ENCODE measurements at places on chromosomes 3 and 15. TPM values are rescaled to one million over a fixed set of nuclear protein-coding genes. Genes with fewer than 3 reads are reported as not detected.

The MYO9A gene
- total RNA-seq = 18.4 TPM

The MYNN gene
- 23.8 TPM for total RNA-seq

The TBCCD1 gene
- total RNA-seq = 18.1 TPM

The IFT57 gene
- total RNA-seq = 64.8 TPM

The C3orf22 gene
- total RNA-seq = not detected

The STXBP5L gene
- not detected for total RNA-seq

The ABCC5 gene
- 7.2 TPM for total RNA-seq

The MUSTN1 gene
- total RNA-seq = 1.3 TPM

DNA sequence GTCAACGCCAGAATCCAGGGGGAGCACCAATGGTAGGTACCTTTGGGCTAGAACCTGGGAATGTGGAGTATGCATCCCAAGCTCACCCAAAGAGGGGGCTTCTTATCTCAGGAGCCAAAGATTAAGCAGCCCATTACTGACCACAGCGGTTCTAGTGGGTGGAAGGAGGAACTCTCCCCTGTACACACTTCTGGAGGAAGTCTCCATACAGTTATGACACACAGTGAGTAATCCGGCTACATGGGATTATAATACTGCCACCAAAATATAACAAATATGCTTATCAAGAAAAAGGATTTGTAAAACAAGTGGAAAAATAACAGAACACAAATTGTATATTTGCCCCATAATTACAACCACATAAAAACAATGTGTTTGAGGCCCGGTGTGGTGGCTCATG is 8.4 kb downstream of the MYO1E start:
- DNase-seq = no peak

DNA sequence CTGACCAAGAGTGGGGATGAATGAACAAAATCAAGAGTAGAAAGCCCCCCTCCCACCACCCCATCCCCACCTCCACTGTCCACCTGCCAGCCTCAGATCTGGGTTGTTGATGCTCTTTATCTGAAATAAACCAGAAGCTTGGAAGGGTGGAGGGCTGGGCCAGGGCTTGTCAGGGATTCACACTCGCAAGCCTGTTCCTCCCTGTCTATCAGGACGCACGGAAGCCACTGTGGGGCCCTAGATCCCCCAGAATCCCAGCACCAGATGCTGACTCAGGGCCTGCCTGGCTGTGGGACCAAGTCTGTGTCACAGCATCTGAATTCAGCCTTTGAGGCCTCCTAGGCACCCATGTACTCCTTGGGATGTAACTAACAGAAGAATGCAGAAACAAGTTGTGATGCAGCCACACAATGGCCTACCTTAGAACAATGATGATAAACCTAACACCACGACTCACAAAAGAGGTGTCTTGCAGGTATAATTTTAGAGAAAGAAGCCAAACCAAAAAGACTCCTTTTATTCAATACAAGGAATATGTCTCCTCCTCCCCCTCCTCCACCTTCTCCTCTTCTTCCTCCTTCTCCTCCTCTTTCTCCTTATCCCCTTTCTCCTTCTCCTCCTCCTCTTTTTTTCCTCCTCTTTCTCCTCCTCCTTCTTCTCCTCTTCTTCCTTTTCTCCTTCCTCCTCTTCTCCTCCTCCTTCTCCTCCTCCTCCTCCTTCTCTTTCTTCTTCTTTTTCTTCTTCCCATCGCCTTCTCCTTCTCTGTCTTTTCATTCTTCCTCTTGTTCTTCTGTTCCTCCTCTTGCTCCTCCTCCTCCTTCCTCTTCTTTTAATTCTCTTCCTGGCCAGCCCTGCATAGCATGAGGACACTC is 234.7 kb downstream of the PLCL2 start:
- no peak for DNase-seq

DNA sequence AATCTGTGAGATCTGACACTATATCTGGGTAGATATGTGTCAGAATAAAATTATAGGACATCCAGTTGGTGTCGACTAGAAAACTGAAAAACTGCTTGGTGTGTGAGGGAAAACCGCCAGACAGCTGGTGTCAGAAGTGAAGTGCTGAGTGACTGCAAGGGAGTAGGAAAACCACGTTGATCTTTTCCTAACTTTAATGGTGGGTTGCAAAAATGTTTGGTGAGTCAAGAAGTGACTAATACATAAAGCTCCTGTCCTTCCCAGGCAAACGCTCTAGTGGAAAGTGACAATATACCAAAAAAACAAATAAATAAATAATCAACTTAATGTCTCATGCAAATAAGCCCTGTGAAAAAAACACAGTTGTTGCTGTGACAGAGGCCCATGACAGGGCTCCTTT is 7.3 kb upstream of the CD96 start:
- DNase-seq = peak; percentile 85

DNA sequence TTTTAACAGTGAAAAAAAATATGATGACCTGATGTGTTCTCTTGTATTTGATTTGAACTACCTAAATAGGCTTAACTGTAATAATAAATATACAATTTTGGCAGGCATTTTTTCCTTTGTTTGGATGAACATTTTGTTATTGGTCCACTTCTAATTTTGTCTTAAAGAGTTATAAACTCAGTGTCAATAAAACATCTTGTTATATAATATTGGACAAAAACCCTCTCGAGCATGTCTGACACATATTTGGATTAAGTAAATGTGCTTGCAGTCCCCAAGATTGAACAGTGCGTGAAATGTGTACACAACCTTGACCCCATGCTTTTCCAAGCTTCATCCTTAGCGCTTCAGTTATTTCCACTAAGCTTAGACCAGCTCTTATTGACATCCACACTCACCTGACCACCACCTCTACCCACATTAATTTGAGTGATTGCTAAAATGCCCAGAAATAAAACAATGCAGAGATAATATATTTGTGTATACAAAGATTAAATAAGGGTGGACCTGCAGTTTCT is 131.7 kb upstream of the ZBED2 start:
- no peak for DNase-seq

- no peak for DNase-seq
Measured at GRCh38 chr15:75107516-75107907, 84.1 kb downstream of the PPCDC start.

GRCh38 chr15:58040150-58040549 is 25.4 kb downstream of the ALDH1A2 start:
- no peak for DNase-seq

- peak; percentile 65 for DNase-seq
Measured at GRCh38 chr15:64809649-64810496, 15.6 kb downstream of the PIF1 start.

GRCh38 chr3:59469948-59470723 is 420.3 kb upstream of the CFAP20DC start:
- peak; percentile 97 for DNase-seq

GRCh38 chr3:178856804-178857203 is 214.8 kb downstream of the ZMAT3 start:
- DNase-seq = no peak

GRCh38 chr3:125156456-125156855 is 56.1 kb downstream of the SLC12A8 start:
- no peak for DNase-seq

DNA sequence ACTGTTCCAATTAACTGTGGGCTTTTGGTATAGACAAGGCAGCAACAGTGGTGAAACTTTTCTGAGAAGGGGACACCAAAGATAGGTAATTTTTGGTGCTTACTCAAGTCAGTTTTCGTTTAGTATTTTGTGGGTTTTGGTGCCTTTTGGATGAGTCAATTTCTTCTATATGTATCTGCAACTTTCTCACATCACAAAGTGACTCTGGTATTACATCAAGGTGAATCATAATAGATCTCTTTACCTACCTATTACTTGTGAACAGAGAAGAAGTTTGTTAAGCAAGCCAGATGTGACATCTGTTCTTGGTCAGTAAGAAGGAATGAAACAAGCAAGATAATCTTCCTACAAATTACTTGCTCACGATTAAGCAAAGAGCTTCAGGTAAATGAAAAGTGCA is 732.4 kb upstream of the DPPA4 start:
- DNase-seq = no peak

- no peak for DNase-seq
Measured at GRCh38 chr3:45623393-45623792, 28.8 kb downstream of the LIMD1 start.

- peak; percentile 19 for DNase-seq
Measured at GRCh38 chr3:129315223-129315997, 36.7 kb downstream of the HMCES start.

GRCh38 chr3:127385540-127385870 is 97.7 kb upstream of the PRR20G start:
- DNase-seq = no peak

GRCh38 chr3:86029590-86029989 is 961.4 kb downstream of the VGLL3 start:
- DNase-seq = no peak

DNA sequence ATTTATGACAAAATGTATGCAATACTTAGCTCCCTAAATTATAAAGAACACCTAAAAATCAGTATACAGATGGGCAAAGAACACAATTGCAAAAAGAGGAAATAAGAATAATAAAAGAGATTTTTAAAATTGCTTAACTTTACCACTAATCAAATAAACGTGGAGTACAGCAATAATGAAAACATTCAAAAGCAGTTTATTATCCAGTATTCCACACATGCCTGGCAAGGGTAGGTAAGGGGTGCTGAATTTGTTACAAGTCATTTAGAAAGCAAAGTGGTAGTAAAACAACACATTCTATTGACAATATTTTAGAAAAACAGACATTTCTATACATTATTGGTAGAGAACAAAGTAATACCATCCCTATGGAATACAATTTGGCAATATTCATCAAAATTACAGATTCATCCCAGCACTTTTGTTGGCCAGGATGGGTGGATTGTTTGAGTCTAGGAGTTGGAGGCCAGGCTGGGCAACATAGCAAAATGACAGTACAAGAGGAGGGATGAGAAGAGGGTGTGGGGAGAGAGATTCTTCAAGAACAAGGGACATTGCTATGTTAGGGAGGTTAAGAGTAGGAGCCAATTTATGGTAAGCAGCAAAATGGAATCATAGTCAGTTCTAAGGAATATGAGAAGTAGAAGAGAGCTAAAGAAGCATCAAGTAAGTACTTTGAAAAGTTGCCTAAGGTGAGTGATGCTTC is 3.7 kb upstream of the ACKR4 start:
- DNase-seq = no peak

DNA sequence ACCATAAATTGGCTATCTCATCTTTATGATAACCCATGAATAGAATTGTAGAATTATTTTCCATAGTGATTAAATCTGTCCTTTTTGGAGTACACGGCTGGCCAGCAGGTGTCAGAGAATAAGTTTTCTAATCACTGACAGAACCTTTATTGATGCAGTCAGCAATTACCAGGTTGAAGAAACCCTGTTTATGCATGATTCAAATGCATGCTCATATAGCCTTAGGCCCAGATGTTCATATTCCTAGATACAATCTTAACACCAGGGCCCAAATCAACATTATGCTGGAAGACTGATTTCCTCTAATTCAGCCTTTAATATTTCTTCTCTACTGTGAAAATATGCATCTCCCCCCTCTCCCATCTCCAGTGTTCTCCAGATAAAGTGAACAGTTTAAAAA is 243.5 kb upstream of the DCBLD2 start:
- DNase-seq = no peak

DNA sequence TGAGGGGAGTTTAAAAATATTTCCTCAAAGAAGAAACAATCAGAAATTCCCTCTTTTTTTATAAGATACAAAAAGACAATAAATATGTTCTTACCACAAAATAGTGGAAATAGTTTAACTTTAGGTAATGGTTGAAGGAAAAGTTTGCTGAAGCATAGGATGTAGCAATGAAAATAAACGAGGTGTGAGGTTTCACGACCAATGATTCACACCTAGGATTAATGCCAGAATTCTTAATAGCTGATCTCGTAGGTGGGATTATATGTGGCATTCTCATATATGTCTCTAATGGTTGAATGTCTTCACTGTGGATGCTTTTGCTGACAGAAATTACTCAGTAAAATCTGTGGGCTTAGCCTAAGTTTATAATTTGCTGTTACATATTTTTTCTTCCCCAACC is 467.7 kb downstream of the FGF12 start:
- no peak for DNase-seq

- DNase-seq = no peak
Measured at GRCh38 chr3:146100180-146100579, 60.8 kb downstream of the PLOD2 start.

DNA sequence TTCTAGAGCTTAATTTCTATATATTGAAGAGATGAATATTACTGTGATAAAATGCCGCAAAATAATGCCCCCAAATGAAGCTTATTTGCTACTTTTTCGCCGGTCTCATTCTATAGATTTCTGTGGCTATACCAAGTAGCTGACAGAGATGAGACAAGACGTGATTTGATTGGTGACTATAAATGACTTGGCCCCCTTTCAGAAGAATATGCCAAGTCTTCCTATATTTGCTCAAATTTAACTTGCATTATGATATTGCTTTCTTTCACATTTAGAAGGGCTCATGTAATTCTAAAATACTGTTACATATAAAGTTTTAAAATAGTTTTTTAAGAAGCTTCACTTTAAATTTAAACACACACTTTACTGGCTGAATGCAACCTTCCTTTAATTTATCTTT is 180.1 kb downstream of the SUCLG2 start:
- DNase-seq = no peak

GRCh38 chr3:73547427-73548248 is 77.1 kb downstream of the PDZRN3 start:
- DNase-seq = peak; percentile 49

DNA sequence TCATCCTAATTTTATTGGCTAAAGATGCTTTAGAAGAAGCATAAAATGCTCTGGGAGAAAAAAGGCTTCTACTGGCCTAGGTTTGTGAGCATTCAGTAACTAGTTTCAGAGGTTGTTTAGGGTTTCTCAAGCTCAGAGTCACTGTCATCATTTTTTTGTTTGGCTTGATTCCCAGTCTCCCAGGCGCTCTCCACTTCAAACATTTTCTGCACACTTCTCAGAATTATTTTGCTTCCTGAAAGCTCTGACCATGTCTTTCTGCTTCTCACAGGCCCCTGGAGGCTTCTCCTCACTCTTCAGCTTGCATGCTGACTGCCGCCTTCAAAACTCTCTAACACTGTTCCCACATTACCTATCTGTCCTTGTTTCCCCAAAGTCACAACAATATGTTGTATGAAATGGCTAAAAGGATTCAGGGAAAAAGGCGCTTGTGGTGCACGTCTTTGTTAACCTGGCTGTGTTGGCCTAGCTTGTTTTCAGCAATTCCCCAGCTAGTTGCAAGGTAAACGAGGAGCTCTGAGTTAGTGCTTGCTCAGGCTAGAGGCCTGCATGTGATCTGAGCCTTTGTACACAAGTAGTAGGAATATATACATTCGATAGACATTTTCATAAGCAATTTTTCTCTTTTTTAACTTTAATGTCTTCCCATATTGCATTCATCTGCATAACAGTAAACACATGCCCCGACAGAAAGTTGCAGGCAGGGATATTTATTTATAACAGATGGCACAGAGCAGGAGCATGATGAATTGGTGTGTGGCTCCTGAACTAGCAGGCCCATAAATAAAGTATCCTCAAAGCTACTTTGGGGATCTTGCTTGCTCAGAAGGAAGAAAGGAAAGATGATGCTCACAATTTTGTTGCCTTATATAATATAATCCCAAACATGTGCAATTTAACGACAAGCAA is 129.2 kb upstream of the DPH6 start:
- peak; percentile 32 for DNase-seq

GRCh38 chr3:186013312-186013711 is 75.5 kb upstream of the TRA2B start:
- DNase-seq = no peak
